Bone marrow (tissue), 2 donors: ENCODE measurements at places on chromosomes 2 and 18.

DNA sequence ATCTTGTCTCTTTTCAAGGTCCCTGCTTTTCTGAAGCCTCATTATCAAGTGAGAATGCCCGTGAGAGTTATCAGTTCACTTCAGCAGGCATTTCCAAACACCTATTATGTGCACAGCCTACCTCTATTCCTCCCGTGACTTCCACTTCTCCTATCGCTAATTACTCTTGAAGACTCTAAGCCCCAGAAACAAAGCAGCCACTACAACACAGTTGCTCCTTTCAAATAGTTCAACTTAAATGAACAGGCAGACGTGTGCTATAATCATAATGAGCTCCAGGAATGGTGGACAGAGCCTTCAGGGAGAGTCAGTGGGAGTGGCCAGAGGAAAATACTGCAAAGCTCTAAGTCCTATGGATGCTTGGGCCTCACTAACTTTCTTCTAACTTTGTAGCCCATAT lies 159.0 kb downstream of the RDH14 start:
- no peak for DNase-seq

GRCh38 chr18:62877411-62878221 lies 162.3 kb downstream of the PHLPP1 start:
- no peak for DNase-seq

- DNase-seq = no peak
Observed at GRCh38 chr2:175535631-175536030, 354.1 kb upstream of the ATP5MC3 start.

GRCh38 chr2:151809073-151809383 lies 19.2 kb downstream of the ARL5A start:
- no peak for DNase-seq

DNA sequence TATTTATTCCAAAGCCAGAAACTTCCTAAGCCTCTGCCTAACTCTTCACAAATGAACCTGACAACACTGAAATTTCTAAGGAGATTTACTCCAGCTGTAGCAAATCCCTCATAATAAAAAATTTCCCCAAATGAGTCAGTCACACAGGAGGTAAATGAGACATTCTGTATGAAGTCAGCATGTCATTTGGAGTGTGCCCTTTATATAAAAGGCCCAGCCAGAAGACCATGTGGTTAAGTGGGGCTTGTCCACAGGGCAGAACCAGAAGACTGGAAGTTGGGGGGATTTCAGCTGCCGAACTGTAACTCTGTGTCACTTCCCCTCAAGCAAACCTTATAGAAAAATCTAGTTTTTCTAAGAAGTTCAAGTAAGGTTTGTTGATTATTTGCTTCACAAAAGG lies 30.2 kb downstream of the NRP2 start:
- DNase-seq = no peak

DNA sequence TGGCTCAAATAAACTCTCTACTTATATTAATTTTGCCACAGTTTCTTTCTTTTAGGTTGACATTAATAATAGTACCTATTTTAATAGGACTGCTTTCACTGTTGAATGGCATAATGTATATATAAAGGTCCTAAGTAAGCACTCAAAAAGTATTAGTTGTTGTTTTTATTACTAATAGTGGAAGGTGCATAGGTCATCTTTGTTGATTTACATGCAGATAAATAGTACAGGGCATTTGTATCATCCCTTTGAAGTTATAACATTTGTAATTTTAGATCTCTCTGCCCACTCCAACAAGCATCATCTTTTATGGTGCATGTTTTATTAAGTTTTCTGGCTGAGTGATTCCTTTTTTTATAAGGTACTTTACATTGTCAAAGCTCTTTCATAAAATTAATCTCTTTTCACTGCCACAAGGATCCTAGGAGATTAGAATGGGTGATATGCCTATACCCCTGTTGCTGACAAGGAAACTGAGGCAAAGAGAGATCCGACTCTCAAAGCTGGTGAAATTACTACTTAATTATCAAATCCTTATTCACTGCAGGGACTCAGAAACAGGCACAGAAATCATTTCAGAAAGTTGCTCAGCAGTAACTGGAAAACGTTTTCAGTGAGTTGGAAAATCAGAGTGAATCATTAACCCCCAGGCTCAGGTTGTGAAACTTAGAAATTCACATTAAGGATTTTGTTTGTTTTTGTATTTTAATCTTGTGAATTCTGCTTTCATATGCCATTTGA lies 299.6 kb downstream of the AGPS start:
- no peak for DNase-seq

- DNase-seq = no peak
Observed at GRCh38 chr18:11064106-11064505, 85.3 kb downstream of the PIEZO2 start.

GRCh38 chr18:80029690-80030089 lies 4.5 kb upstream of the RBFA start:
- no peak for DNase-seq

GRCh38 chr2:120231564-120231973 lies 8.4 kb upstream of the TMEM185B start:
- no peak for DNase-seq

GRCh38 chr2:101328474-101329007 lies 20.0 kb upstream of the RNF149 start:
- peak; percentile 93 for DNase-seq

- no peak for DNase-seq
Observed at GRCh38 chr2:187377340-187377739, 70.7 kb downstream of the CALCRL start.

- no peak for DNase-seq
Observed at GRCh38 chr2:24920809-24921441, 888 bp upstream of the ADCY3 start.

DNA sequence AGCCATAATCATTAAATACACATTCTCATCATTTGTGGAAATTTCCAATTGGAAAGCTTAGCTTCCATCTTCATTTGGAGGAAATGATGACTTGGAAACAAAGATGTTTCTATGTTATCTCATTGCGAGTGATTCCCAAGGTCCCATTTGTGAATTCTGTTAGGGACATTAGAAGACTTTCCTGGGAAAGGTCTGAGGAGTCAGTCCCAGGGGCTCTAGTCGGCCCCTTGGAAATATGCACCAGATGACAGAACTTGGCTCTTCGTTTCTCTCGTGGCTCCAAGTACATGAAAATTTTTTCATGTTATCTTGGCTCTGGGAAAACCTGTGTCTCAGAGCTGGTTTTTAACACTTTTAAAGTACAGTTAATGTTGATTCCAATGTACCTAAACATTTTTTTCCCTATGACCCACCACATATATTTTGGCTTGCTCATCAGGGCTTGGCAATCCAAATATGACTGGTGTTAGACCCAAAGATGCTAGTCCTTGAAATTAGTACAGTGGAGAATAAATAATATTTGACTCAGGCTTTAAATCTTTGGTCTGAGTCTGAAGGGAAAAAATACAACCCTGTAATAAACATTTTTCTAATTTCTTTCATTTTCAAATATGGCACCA lies 15.4 kb upstream of the CAVIN2 start:
- no peak for DNase-seq

- no peak for DNase-seq
Observed at GRCh38 chr18:34121200-34121721, 103.5 kb downstream of the NOL4 start.

GRCh38 chr2:100739735-100740432 lies 80.1 kb upstream of the NPAS2 start:
- DNase-seq = no peak

DNA sequence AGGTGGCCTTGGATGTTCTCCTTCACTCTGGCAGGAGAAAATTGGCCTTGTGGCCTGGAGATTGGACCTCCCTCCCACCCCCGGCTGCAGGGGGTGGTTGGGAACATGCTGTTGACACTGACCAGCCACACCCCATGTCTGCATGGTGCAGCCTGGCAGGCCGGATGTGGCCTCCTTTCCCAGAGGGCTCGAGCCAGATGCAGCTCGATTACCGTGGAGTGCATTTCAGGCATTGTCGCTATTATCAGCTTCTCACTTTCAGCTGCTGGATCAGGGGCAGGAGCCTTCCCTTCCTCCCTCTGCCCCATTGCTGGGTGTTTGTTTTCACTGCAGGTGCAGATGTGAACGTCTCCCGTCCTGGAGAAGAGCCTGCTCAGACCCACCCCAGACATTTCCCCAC lies 211.0 kb upstream of the SIX2 start:
- DNase-seq = no peak

DNA sequence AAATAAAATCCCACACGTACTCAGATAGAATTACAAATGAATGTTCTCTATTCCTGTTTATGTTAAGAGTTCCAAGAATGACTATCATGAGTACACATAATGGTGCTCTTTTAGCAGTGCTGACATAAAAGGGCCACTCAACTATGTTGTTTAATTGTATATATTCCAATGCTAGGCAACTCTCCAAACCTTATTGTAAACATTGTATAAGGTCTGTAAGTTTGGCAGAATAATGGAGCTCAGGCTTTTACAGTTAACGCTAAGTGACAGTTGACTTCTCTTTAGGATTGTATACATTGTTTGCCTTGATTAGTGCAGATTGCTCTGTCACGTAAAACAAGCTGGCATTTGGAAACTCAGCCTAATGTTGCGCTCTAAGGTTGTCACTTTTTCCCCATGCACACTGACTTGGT lies 20.8 kb downstream of the RBMS1 start:
- DNase-seq = no peak

- no peak for DNase-seq
Observed at GRCh38 chr2:128779301-128780095, 460.8 kb upstream of the HS6ST1 start.

GRCh38 chr2:238649123-238649522 lies 198.8 kb upstream of the TWIST2 start:
- DNase-seq = no peak

DNA sequence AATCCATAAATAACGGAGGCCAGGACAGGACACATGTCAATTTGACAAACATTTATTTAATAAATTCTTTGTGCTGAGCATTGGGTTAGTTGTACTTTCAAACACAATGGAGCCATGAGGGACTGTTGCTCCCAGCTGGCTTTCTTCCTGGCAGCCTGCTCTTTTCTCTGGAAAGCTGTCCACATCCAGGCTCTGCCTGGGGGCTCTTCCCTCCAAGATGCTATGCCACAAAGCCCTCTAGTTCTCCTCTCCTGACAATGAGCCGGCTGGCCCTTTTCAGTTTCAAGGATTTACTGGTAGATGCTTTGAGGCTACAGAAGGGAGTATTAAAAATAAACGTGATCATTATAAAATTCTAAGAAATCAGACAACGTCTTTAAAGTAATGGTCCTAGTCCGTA lies 44.1 kb upstream of the SLC14A2 start:
- no peak for DNase-seq

DNA sequence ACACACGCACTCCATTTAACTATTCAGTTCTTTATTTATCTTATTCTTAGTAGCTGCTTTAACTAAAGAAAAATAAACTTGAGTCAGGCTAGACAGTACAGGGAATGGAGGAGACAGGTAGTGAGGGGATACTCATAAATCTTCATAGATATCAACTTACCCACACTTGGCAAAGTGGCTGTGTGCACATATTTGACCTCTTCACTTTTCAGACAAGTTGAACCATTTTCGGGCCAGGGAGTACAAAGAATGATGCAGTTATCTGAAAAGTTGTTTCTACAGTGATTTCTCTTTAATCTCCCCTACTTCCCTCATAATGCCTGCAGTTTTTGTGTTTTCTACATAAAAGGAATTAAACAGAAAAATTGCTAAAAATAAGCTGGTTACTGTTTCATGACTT lies 307.5 kb downstream of the GULP1 start:
- DNase-seq = no peak

- no peak for DNase-seq
Observed at GRCh38 chr2:26847307-26847654, 651 bp upstream of the DPYSL5 start.

- no peak for DNase-seq
Observed at GRCh38 chr2:61707984-61708852, 145.6 kb downstream of the FAM161A start.

- DNase-seq = no peak
Observed at GRCh38 chr2:74679615-74680014, 25.6 kb downstream of the SEMA4F start.

DNA sequence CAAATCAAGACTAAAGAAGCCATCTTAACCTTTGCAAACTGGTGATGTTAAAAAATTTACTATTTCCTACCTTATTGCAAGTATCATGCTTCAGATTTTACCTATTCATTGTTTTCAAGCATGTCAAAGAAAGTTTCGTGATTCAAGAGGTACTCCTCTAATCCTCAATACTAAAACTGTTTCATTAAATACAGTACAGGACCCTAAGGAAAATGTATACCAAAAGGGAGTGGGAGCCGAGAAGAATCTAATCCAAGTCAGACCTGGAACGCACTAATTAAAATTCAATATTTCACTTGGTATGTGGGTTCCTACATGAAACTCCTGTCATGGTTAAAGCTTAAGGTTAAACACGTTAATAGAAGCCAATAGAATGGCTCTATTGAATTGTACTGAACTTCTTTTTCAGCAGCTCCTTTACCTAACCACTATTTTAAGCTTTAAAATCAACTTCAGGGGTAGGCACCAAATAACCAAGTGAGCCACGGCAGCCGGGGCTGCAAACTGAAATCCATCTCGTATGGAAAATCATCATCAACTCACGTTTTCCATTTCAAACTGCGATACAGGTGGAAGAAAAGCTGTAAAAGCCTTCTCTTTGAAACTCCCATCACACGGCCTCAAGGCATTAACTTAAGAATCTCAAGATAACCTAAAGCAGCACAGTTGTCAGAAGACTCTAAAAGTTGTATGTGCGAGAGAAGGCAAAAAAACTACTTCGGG lies 188.8 kb downstream of the ZEB2 start:
- no peak for DNase-seq

DNA sequence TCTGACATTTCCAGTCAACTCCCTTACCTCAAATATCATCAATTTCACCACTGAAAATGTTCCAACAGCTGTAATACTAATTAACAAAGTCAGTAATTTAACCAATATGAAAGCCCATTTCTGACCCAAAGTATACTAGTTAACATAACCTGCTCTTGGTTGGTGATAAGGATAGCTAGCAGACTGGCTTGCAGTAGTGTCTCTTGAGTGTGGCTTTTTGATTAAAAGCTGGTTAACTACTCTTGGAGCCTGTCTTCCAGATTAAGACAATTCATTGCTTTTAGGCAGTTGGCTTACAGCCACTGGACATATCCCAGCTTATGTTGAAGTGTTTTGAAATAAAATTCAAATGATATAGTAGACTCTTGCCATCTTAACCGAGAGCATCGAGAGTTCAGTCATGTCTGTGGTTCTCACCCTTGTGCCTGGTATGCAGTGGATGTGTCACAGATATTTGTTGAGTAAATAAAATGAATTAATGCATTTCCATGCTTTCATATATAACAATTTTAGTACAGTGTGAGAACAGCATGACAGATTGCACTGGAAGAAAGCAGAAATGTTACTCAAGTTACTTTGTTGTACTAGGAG lies 158.1 kb downstream of the TANC1 start:
- DNase-seq = no peak

- no peak for DNase-seq
Observed at GRCh38 chr2:133521146-133521745, 47.0 kb downstream of the NCKAP5 start.

- DNase-seq = no peak
Observed at GRCh38 chr2:140154271-140154670, 1374.1 kb upstream of the NXPH2 start.
